NCI-H2227 treated with DMSO at 0.1 percent for 48 hours (cell line): ENCODE measurements at places on chromosomes 5 and 9.

DNA sequence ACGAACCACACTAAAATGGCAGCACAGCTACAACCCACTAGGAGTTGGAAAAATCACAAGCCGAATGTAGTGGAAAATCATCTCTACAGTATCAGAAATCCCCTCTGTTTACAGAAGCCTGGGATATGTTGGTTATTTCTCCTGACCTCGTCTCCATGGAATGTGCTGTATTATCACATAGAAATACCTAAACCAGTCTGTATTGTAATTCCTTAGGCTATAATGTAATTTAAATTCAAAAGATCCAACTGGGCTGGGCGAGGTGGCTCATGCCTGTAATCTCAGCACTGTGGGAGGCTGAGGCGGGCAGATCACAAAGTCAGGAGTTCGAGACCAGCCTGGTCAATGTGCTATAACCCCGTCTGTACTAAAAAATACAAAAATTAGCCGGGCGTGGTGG, 244.8 kb upstream of the MPDZ start:
- DNase-seq: no peak

GRCh38 chr5:96896276-96896675, 20.0 kb downstream of the ERAP2 start:
- no peak for DNase-seq

GRCh38 chr5:15598294-15598902, 98.4 kb downstream of the FBXL7 start:
- no peak for DNase-seq

DNA sequence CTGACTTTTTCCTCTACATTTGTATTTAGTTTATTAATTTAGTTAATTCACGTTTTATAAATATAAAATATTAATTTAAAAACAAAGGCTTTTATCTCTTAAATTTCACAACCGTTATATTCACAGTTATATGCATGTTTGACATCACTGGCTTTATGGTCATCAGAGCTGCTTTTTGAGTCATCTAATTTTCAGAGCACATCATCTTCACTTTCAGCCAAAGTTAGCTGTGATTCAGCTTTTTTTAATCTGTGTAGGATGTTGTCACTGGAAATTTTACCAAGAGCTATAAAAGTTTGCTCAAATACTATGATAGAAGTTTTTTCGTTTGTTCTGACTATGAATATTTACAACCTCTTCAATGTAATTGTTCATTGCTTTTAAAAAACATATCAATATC, 12.4 kb downstream of the CDC37L1 start:
- no peak for DNase-seq

DNA sequence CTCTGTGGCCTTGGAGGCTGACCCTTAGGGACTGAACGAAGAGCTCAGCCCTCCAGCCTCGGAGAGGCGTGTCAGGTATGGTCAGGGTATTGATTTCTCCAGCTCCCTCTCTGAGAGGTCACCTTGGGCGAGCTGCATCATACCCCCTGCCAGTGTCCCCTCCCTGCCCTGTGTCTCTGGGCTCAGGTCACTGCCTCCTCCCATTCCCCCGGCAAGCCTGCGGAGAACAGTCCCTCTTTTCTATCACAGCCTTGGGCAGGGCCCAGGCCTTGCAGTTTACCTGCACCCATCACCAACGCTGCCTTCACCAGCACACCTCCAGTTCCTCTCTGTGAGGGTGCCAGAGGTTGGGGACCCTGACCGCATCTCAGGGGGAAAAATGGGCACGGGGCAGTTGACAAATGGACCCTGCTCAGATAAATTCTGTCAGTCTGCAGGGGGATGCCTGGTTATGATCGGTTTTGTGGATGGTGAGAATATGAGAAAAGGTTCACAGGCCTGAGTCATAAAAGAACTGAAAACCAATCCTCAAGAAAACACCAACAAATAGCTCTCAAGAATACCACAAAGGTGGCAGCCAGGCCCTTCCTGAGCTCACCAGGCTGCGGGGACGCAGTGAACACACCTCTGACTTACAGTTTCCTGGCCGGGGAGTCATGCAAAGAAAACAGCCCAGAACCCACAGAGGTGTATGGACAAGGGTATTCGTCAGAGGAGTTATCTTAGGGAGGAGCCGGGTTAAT, 24.7 kb upstream of the RXRA start:
- no peak for DNase-seq

GRCh38 chr5:35095366-35095765, 47.6 kb upstream of the AGXT2 start:
- DNase-seq: no peak

DNA sequence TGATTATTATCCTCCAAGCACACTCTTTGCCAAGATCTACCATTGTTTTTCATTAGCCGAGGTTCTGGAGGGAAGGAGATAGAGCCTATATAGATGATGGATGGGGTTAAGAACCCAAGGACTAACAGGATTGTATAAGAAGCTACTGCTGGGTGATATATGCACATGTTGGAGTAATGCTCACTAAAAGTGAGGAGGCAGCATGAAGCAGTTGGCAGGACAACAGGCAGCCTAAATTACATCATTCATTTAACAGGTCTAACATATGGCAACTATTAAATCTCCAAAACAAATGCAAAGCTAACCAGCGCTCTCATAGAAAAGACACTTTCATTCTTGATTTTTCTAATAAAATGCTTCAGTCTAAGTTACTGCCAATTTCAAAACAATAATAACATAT, 293.2 kb downstream of the EPB41L4A start:
- no peak for DNase-seq

DNA sequence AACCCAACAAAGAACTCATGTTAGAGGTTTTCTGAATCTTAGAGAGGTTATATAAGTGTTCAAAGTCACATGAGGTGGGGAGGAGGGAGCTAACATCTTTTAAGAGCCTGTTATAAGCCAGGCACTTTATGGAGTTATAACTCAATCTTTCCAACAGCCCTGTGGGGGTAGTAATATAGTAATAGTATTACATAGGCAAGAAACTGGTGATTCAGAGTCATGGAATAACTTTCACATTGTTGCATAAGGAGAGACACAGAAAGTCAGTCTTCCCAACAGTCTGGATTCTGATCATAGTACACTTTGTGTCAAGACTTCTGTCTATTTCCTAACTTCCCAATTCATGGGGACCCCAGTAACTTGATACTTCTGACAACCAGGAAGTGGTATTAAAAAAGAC, 89.2 kb downstream of the ACER2 start:
- no peak for DNase-seq
